ENCODE measurements at places on chromosomes 7 and 10.

GRCh38 chr10:111856631-111857030 is 326.9 kb downstream of the GPAM start:
- DNase-seq, result no peak

- no peak for DNase-seq
These were observed 275.4 kb downstream of the GRID1 start for GRCh38 chr10:86091216-86091615.

DNA sequence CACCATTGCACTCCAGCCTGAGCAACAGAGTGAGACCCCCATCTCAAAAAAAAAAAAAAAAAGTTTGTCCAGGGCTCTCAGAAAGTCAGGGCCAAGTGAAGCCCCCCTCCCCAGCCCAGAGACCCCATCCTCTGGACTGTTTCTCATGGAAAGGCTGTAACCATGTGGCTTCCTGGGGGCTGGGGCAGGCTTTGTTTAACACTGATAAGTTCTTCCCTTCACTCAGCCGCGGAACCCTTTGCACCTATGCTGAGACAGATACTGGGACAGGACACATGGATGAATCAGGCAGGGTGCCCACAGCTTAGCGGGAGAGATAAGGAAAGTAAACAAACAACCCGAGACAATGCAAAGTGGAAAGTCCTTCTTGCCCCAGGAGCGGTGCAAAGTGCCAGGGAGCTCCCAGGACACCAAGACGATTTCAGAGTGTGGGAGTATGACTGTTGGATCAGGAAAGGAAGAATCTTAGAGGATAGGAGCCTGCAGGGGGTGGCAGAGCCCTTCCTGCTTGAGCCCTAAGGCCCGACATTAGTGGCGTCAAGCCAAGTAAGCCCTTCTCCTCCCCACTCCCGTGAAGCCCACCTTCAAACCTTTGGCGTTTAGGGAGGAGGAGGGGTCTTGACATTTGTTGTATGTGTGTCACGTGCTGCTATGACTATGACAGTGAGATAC is 11.6 kb downstream of the MLXIPL start:
- no peak for DNase-seq

- DNase-seq, result no peak
These were observed 56.0 kb downstream of the COL26A1 start for GRCh38 chr7:101418694-101419093.

DNA sequence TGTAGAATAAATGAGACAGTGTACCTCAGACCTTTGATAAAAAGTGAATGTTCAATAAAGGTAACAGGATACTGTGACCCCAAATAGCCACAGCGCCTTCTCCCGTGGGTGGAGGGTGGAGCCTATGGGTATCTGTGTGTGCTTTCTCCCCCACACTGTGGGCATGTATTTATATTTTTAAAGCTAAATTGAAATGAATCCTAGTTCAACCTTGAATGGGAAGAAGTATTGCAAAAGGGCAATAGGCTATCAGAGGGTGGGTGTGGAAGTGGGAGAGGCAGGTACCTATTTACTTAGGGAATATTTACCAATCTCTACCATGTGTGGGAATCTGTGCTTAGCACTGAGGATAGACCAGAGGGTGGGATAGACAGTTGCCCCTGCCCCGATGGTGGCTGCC is 68.9 kb downstream of the PFKFB3 start:
- DNase-seq, result no peak

- DNase-seq, result no peak
These were observed 8.5 kb downstream of the FAM53B start for GRCh38 chr10:124735491-124736286.

GRCh38 chr10:52703898-52704297 is 68.7 kb downstream of the MBL2 start:
- DNase-seq, result no peak

DNA sequence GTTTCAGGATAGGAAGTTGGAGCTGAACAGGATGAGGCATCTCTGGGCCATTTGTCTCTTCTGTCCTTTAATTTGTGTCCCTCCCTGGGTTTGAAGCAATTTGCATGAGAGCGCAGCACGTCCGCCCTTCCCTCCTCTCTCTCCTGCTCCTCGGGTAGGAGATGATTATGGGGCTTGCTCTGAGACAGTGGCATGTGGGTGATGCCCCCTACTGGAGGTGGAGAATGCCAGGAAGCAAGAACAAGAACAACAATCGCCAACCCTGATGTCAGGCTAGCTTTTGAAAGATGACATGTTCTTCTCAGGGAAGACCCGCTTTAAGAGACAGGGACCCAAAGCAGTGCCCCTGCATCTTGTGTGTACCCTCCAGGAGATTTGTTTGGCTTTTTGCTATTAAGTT is 63.9 kb upstream of the LOXL4 start:
- DNase-seq, result no peak

DNA sequence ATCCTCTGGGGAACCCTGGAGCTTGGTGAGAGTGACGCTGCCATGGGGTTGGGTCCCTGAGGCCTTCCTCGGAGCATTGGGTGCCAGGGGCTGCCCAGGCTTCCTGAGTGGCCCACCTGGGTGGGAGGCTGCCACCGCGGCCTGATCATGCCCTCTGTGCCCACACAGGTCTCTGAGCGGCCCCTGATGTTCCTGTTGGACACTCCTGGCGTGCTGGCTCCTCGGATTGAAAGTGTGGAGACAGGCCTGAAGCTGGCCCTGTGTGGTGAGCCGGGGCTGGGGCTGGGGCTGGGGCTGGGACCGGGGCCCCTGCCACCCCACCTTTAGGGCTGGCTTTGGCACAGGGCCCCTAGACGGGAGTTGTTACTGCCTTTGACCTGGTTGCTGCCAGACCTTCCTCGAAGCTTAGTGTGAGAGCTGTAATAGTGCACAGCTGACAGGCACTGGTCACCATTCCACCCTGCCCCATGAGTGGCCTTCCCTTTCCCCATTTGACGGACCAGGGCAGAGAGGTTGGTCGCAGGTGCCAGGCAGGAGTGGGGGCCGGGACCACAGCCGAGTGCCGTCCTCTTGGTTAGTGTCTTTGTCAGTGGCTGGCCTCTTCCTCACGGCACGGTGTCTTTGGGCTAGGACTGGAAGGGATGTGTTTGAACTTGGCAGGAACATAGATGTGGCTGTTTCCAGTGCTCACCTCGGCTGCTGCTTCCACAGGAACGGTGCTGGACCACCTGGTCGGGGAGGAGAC is 8.2 kb downstream of the MTG1 start:
- DNase-seq, result no peak

GRCh38 chr10:49679480-49679893 is at the start of gene C10orf53:
C10orf53 (plus strand) TSS chr10:49679651; CDS start chr10:49679698, 47 bp downstream.
- DNase-seq, result no peak

GRCh38 chr10:89471110-89471809 is 56.9 kb downstream of the IFIT5 start:
- DNase-seq, result no peak

- DNase-seq, result no peak
These were observed 73.0 kb upstream of the ADRB1 start for GRCh38 chr10:113970641-113971040.

DNA sequence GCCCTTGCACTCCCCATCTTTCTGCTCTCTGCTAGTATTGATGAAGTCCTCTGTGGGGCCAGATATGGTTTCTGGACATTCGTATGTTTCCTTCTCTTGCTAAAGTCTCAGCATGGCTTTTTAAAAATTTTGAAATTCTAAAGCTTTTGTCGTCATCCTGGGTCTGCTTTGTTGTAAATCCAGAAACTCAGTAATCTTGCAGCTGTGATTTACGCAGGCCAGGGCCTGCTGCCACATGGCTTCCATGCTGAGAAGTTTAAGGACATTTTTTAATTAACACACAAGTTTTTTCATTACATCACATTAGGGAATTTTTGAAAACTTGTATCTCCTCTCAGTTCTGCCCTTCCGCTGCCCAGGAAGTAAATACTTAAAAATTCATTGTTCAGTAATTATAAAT is 686.1 kb upstream of the IGFBP3 start:
- DNase-seq, result no peak

DNA sequence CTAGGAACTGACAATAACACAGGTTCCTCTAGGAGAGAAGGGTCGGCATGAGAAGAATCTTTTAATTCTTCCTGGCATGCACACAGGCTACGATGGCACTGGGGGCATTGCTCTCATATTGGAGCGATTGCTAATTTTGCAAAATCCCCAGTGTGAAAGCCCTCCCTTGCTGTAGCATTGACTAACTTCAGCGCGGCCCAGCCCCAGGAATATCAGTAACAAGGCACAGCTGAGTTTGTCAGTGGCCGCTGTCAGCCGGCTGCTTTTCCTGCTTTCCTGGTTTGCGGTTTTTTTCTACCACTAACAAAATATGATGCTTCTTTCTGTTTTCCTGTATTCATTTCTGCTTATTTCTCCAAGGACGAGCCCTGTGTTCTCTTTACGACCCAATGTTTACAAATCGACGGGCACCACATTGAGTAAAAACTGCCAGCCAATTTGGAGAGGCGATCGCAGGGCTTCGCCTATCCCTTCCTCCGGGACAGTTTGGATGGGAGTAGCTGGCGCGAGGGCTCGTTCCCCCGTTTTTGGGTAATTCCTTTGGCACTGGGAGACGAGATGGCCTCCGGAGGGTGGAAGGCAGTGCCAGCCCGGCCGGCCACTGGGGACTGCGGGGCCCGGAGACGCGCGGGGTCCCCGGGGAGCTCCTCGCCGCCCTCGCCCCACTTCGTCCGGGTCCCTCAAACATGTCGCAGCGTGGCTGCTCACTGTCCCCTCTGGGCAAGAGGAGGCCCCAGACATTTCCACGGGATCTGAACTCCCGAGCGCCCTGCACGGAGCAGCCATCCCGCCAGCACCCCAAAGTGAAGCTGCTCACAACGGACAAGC is 967 bp downstream of the ADARB2 start:
- DNase-seq, result no peak

GRCh38 chr10:19730167-19730906 is 85.9 kb upstream of the PLXDC2 start:
- no peak for DNase-seq

- no peak for DNase-seq
These were observed 12.3 kb upstream of the ADRB1 start for GRCh38 chr10:114031073-114031972.

DNA sequence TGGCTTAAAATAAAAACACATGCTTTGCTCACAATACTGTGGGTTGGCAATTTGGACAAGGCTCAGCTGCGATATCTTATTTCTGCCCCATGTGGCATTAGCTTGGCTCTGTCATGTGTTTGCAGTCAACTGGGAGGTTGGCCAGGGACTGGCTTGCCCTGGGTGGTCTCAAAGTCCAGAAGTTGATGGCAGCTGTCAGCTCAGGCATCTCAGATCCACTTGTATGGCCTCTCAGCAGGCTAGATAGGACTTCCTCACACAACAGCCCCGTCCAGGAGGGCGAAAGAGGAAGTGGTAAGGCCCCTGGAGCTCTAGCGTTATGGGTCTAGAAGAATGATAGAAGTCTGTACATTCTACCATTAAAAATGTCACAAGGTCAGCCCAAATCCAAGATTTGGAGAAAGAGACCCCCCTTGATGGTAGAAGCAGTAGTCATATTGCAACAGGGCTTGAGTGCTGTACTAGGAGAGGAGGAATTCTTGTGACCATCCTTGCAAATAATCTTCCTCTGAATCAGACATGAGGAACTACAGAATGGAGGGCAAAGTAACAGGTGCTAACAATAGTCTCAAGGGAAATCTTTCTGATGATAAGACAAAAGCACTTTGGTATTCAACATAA is 166.2 kb downstream of the FAM107B start:
- DNase-seq, result no peak

DNA sequence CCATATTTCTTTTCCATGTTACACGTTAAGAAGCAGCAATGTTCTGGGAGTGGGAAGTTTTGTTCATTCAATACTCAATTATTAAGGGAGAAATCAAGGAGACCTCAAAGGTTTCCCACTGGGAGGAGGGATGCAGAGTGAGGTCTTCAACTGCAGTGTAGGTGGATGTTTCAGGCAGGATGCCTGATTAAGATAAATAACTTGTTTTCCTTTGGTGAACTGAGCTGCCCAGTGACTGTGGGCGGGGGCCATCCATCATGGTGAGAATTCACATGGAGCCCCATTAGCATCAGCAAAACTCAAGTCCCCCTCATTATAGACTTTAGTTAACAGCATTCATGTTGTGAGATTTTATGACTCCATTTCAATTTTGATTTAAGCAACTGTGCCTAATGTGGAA is 121.1 kb downstream of the PLPP4 start:
- DNase-seq, result no peak

GRCh38 chr10:60101821-60102220 is 195.5 kb upstream of the CCDC6 start:
- DNase-seq, result no peak

- no peak for DNase-seq
These were observed 82.1 kb downstream of the AVL9 start for GRCh38 chr7:32577421-32577820.

- peak; percentile 8 for DNase-seq
These were observed 124.9 kb downstream of the DLG5 start for GRCh38 chr10:77801474-77802161.

DNA sequence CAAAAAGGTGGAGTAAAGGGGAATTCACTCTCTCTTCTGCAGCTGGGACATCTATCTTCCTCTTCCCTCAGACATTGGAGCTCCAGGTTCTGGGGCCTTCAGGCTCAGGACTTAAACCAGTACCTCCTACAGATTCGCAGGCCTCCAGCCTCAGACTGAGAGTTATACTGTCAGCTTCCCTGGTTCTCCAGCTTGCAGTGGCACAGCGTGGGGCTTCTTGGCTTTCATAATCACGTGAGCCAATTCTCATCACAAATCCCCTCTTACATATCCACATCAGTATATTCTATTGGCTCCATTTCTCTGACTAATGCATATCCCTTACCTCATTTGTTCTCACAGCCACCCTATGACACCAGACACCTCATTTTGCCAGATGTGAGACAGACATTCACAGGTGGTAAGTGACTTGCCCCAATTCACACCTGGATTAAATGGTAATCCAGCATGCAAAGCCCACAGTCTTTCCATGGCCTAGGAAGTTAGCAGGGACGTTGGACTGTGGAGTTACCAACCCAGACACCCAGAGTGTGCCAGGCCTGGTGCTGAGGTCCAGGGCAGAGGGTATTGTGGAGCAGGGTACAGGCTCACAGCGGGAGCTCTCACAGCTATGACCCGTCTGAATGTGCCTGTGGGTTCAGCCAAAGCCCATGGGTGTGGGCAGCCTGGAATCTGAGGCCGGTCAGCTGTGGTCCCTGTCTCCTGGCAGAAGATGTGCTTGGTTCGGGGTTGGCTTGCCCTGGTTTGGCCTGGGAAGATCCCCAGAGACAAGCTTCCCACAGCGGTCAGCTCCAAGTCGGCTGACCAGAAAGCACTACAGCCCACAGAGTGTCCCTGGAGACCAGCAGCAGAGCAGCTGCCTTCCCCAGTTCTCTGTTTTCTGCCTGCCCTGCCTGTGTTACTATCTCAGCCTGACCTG is 18.4 kb upstream of the ZCCHC24 start:
- DNase-seq, result no peak

DNA sequence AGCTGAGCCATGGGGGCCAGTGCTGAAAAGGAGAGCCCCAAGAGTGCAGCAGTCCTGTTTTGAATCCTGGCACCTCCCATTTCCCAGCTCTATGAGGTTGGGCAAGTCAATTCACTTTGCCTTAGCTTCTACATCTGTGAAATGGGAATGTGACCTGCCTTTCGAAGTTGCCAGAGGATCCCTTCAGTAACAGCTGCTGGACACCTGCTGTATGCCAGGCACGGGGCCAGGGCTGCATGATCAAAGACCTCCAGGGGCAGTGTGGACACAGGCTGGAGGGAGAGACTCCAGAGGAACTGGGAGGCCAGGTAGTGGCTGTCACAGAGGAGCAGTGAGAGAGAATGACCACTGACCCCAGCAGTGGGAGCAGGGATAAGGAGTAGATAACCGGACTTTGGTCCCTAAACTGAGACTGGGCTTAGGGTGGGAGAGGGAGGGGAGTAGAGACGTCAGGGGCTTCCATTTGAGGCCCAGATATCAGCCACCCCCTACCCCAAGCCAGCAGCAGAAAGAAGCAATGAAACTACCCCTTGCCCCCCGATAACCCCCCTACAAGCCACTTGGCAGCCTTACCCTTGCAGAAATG is 45.2 kb downstream of the SRRM3 start:
- no peak for DNase-seq

Data from activated CD8-positive, alpha-beta memory T cell treated with anti-CD3 and anti-CD28 coated beads for 4 hours (primary cell).